ENCODE measurements at places on chromosomes 1 and 21.

GRCh38 chr21:16908077-16908476 is 604.8 kb upstream of the CXADR start:
- no peak for DNase-seq

DNA sequence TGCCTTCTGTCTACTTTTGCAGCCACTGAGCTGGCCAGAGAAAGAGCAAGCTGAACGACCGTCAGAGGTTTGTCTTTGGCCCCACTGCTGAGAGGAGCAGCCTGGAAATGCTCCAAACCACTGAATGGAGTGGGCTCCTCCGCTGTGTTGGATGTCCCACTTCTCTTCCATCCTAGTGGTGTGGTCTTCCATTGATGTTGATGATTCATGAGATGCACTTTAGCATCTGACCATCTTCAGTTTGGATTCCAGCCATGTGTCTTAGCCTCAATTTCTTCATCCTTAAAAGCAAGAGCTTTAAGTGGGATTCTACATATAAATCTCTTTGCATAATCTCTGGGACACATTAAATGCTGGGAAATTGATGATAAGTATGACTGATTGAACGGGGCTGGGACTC is 276.9 kb downstream of the SIPA1L2 start:
- no peak for DNase-seq

- no peak for DNase-seq
Observed at GRCh38 chr1:151242442-151242841, 12.1 kb upstream of the PSMD4 start.

- DNase-seq: no peak
Observed at GRCh38 chr1:3135073-3135702, 66.2 kb downstream of the PRDM16 start.

- no peak for DNase-seq
Observed at GRCh38 chr1:225677350-225678124, 24.6 kb upstream of the ENAH start.

DNA sequence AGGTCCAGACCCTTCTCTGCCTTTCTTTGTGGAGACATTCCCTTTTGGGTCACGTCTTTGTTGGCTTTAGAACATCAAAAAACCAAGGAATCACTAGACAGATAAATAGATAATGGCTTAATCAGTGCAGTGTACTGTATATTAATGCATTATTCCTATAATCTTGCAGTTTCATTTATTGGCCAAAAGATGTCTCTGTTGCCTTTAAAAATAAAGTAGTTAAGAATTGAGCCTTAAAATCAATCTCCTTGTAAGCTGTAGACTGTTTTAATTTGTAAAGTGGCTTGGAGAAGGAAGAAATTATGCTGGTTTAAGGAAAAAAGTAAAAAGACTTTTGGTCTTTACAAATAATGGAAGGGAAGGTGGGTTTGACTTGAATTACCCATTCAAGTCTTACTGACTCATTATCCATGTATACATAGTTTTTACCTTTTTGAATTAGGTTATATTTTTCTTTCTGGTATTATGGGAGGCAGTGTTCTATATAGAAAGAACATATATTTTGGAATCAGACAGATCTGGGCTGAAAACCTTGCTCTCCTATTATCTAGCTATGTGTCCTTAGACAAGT is 84.6 kb downstream of the VPS13D start:
- DNase-seq: no peak

Measured in T-helper 2 cell treated with Interferon-gamma antibody and Interleukin-4, amounts not matched to agents 5 μg/mL and 100 μg/mL, for 36 hours (primary cell).